Mucosa of descending colon (tissue), 3 donors: ENCODE measurements at places on chromosomes 13 and 19. TPM values are rescaled to one million over a fixed set of nuclear protein-coding genes. Genes with fewer than 3 reads are reported as not detected.

- DNase-seq: peak; percentile 62
Observed at GRCh38 chr19:1168572-1169410, 5.3 kb downstream of the SBNO2 start.

DNA sequence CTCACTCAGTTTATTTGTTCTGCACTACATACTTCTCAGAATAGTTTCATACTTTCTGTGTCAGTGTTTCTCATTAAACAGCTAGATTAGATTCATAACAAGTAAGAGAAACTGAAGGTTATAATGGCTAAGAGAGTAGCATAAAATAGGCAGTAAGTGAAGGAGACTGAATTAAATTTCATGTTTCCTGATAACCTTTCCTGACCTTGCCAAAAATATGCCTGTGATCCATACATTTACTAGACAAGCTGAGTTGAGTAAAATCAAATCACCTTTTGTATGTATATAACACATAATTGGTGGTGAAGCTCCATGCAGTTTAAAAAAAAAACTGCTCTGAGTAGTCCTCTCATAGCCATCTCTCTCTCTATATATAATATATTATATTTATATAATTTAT lies 545.3 kb upstream of the PCDH20 start:
- no peak for DNase-seq

- DNase-seq: no peak
Observed at GRCh38 chr13:67143544-67144115, 86.5 kb downstream of the PCDH9 start.

DNA sequence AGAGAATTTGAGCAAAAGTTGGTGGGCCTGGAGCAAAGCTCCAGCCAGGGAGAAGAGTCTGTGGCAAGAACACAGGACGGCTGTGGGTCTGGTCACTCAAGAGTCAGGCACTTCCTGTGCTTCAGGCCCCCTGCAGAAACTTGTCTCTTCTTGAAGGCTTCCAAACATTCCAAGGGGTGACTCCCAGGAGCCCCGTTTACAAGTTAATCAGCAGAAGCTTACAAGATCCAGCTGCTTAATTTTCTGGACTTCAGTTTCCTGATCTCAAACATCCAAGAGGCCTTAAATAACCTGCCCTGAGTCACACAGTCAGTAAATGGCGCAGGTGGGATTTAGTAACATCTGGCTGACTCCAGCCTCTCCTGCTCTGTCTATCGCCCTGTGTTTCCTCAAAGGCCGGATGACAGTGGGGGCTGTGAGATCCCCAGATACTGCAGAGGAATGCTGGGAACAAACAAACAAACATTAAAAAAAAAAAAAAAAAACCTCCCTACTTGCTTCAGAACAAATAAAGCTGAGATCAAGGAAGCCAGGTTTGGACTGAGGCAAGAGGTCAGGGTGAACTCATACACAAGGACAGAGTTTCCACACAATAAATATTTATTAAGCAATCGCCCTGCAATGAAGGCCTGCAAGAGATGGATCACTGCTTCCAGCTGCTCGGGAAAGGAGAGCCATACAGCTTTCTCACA lies 175.4 kb upstream of the RFC3 start:
- DNase-seq: no peak

The PSG11 gene
- total RNA-seq: not detected

The NRTN gene
- total RNA-seq: 1.4 TPM
